Stimulated activated CD8-positive, alpha-beta memory T cell treated with anti-CD3 and anti-CD28 coated beads, Interleukin-2, amount 100 ng/mL, for 48 hours (primary cell): ENCODE measurements at places on chromosomes 13 and 19.

DNA sequence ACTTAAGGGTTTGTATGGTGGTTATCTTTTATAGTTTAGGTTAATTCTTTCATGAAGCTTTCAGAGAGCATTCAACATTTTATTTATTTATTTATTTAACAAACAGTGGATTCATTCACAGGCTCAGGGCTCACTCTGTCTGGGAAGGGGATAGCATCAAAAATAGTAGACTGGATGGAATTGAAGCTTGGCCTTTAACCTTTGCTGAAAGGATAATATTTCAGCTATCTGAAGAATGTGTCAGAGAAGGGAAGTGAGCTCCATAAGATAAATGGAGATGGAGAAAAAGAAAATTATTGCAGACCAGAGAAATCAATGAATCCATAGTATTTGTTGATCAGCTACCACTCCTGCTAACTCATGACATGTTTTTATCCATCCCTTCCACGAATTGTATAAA lies 305.6 kb downstream of the COG6 start:
- no peak for DNase-seq

DNA sequence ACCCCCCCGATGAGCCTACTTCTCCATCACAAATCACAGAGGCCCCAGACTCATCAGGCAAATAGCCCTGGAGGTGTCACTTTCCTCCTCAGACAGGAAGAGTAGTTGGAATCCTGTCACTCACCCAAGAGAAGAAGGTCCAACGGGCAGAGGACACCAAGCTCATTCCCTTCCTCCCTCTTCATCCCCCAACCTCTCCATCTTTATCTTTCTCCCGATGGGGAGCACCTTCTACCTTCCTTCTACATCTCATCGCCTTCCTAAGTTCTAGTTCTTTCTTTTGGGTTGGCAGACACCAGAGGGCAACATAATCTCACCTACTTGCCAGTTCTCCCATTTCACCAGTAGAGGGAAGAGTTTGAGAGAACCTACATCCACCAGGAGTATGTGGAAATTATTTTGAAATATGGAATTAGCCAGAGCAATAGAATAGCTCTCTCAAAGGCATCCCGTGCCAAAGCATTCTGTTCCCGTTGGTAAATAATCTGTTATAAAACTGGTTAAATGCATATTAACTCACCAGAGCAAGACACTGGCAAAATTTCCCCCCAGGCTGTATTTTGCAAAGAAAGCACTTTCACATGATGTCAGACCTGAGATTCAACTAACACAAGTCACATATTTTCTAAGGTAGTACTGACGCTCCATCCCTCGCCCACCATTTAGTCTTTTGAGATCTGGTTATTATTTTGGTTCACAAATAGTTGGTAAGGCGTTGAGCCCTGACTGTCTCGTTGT lies 55.0 kb downstream of the ZIC5 start:
- no peak for DNase-seq

DNA sequence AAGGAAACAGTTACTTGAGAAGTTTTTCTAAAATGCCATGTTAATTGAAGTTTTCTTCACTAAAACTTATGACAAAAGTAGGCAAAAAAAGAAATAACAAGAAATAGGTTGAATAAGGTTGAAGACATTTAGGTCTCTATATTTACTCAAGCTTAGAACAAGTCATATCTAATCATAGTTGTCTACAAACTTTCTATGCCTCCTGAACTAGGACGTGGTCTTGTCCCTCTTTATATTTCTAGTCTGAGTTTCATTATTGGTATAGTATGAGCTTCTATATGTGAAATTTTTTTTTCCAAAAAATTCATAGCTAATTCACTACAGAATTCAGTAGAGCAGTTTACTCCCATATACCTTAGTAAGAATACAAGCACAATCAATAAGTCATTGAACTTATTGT lies 836.4 kb downstream of the SLITRK6 start:
- no peak for DNase-seq

GRCh38 chr13:71030784-71031183 lies 836.2 kb downstream of the DACH1 start:
- DNase-seq = no peak

DNA sequence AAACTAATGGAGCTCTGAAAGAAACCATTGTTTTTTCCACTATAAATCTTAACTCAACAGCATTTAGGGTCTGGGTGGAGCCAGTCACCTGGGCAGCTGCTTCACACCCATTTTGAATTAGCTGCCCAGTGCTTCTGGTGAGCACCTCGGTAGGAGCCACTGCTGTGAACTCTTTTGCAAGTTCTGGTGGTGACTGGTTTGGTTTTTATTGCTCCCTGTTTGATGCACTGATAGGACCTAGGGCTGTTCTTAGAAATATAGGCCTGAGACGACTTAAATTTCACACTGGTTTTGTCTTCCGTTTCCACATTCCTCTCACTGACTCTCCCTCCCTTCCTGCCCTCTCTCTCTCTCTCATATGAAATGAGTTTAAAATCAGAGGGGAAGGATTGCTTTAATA lies 103.9 kb downstream of the GGACT start:
- DNase-seq = no peak

- DNase-seq = no peak
Observed at GRCh38 chr19:39083983-39084731, at the start of gene ACP7. Gene ACP7, plus strand, starts transcription at chr19:39084368. Its CDS starts 902 bp downstream, at chr19:39085270.

GRCh38 chr19:8331263-8331845 lies 10.1 kb downstream of the RPS28 start:
- no peak for DNase-seq

DNA sequence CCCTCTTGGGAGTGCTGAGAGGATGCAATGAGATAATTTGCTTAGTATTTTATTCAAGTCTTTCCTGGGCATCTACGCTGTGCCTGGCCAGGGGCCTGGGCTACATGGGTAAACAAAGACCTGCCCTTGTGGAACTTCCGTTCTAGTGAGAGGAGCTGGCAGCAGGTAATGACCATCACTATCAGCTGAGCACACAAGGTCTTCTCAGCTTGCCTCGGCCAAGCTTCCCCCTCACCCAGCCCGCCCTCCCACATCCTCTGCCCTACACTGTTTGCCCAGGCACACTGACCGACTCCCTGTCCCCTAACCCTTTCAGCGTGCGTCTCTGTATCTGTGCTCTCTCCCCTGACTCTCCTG lies 8.6 kb upstream of the FKRP start:
- no peak for DNase-seq

- DNase-seq = no peak
Observed at GRCh38 chr19:13026462-13027370, 31.4 kb downstream of the NFIX start.

DNA sequence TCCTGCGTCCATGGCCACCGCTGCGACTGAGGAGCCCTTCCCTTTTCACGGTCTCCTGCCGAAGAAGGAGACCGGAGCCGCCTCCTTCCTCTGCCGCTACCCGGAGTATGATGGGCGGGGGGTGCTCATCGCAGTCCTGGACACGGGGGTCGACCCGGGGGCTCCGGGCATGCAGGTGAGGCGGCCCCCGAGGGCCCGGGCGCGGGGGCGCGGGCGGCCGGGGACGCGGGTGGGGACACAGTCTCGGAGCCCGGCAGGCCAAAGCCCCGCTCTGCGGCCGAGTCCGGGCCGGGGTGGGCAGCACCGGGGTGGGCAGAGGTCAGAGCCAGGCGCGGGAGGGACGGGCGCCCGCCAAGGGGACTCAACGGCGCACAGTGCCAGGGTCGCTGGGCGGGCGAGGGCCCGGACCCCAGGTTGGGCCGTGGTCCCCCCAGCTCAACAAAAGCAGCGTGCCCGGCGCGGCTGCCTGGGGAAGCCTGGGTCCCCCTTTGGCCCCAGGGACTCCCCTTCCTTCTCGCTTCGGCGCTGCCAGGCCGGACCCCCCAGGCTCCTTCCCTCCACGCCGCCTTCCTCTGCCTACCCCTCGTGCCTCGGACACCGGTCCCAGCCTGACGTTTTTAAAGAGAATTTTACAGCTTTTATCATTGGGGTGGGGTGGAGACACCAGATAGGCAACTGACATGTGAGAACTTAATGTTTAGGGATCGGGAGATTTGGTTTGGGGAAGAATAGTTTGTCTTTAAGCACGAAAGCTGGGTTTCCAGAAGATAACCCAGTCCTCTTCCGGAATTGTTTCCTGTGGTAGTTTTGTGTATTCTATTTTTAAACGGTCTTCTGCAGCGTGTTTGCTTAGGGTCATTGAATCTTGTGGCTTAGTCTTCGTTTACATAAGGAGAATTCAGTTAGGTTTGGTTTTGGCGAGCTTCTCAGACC lies 509 bp downstream of the TPP2 start:
- no peak for DNase-seq

- DNase-seq = no peak
Observed at GRCh38 chr19:29120466-29120865, 92.5 kb downstream of the UQCRFS1 start.

- no peak for DNase-seq
Observed at GRCh38 chr19:33698576-33699435, 77.1 kb downstream of the CHST8 start.

DNA sequence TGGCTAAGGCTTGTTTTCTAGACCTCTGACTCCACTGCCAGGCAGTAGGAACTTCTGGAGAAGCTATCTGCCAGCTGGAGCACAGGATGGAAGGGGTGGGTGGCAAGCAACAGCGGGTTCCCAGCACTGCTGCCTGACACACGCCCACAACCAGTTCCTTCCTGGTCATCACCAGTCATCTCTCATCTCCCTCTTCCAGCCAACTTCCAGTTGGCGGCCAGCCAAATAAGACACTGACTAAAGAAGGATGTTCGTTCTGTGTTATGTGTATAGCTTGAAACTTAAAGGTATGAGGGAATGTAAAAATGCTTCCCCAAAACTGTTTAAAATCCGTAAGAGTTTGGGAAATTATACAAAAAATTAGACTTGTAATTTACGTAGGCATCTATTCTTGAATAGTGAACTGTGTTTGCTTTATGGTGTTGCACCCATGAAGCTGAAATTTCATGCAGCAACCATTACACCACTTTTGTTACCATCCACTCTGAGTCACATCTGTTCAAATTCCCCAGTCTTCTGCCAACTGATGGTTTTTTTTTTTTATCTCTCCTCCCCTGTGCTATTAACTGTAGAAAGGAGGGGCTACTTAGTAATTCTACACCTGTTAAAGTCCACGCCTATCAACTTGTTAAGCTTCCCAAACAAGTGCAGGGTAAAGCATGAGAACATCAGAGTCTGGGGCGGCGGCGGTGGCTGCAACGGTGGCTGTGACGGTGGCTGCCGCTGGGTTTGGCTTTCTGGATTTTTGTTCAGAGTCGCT lies 86.2 kb upstream of the FRY start:
- no peak for DNase-seq

GRCh38 chr13:110699148-110700145 lies 6.5 kb downstream of the CARS2 start:
- no peak for DNase-seq

- no peak for DNase-seq
Observed at GRCh38 chr19:1601613-1602064, 3.6 kb downstream of the UQCR11 start.

DNA sequence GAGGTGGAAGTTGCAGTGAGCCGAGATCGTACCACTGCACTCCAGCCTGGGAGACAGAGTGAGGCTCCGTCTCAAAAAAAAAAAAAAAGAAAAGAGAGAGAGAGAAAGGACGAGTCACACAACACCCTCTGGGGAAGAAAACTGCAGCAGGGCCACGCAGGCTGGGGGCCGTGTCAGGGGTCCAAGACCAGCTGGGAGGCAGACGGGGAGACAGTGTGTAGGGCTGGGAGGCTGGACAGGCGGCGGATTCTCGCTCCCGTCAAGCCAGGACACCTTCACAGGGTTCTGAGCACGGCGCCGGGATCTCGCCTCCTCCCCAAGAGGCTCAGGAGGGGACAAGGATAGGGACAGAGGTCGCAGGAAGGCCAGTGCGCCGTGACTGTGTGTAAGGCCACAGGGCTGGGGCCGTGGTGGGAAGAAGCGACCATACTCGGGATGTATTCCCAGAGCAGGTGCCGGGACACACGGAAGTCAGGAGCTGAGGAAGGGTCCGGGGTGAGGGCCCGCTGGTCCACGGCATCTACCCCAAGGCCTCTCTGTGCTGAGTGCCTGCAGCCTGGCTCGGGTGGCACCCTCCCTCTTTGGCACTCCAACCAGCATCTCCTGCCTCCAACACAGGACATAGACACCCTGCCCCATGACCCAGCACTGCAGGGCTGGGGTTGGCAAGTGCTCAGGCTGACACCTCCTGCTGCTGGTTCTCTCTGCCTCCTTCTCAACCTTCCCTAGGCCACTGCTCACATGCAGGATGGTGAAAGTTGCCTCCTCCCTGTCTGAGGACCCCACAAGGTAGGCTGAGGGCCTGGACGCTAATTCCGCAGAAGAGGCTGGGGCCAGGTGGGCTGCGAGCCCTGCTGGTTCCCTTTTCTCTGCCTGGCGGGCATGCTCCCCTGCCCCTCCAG lies 21.2 kb downstream of the ZNF787 start:
- DNase-seq = no peak

GRCh38 chr19:31500197-31500830 lies 151.1 kb upstream of the TSHZ3 start:
- DNase-seq = no peak

DNA sequence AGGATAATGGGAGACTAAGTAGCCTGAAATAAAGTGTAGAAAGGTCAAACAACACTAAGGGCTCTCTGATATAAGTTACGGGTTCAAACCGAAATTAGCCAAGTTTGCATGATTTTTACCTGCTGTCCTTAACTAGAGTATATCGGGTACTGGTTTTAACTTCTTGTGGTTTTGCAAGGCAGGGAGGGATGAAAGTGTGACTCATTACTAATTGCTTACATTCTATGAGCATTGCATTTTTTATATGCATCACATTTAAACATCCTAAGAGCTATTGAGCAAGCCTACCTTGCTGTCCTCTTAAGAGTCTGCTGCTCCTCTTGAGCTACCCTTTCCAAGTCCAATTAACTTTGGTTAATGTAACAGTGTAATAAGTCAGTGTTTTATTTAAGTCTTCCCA lies 415.4 kb downstream of the SLITRK5 start:
- DNase-seq = no peak

GRCh38 chr13:28220166-28220565 lies 81.8 kb downstream of the PAN3 start:
- DNase-seq = no peak
